GM20000 (cell line): ENCODE measurements at places on chromosomes 11 and 22.

DNA sequence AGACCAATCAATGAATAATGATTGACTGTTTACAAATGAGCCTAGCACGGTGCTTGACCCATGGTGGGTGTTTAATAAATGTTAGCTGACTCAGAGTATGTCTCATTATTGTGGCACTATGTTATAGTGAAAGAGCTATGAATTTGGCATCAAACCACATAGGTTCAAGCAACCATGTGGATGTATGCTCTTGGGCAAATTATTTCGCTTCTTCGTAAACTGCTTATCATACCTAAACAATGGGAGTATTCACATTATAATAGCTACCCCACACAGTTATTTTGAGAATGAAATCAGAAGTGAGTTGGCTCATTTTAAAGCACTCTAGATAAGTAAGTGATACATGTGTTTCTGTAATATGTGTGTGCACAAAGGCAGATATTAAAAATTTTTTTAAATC, 118.7 kb upstream of the HSD17B12 start:
- no peak for DNase-seq

DNA sequence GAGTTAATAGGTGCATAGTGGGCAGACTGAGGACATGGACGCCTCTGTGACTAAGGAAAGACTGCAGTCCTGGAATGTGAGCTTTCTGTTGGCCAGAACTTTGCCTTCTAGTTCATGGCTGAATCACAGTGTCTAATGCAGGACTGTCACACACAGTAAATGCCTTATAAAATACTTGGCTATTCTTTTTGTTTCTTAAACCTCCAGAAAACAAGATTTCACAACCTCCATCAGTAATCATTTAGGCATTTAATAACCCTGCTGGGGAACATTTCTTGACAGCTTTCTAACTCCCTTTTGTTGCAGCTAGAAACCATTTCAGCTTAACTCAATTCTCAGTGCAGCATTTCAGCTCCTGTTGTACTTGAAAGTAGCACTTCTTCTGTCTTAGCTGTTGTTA, 335.8 kb upstream of the DDI1 start:
- no peak for DNase-seq

DNA sequence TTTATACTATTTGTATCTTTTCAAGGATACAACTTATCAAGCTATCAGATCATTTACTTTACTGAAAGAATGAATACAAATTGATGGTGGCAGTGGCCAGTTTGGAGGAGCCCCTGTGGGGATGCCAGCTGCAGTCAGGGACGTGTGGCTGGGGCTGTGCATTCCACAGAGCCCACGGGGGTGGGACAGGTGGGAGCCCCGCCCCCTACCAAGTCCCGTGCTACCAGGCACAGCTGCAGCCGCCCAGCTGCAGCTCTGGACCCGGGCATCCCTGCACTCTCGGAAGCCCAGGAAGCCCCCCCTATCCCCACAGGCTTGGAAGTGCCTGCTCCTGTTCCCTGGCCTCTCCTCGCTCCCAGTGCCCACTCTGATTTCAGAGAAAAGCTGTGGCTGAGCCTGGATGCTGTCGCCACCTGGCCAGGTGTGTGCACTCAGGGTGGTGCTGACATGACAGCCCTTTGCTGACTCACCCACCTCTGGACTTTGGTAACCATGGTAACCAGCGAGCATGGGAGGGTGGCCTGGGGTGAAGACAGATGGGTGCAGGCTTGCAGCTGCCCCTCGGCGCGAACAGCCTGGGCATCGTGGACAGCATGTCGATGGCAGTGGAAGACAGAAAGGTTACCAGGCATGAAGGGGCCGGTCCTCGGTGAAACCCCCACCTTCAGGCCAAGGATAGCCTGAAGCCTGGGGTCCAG, 138.1 kb downstream of the SBF2 start:
- no peak for DNase-seq

- DNase-seq, result no peak
Measured at GRCh38 chr11:15059132-15059915, 14.1 kb upstream of the CALCB start.

DNA sequence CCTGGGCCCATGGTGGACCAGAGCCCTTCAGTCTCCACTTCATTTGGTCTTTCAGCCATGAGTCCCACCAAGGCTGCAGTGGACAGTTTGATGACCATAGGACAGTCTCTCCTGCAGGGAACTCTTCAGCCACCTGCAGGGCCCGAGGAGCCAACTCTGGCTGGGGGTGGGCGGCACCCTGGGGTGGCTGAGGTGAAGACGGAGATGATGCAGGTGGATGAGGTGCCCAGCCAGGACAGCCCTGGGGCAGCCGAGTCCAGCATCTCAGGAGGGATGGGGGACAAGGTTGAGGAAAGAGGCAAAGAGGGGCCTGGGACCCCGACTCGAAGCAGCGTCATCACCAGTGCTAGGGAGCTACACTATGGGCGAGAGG, 4.3 kb downstream of the ZBTB16 start:
- DNase-seq, result no peak

- no peak for DNase-seq
Measured at GRCh38 chr11:31757260-31757835, 53.8 kb downstream of the PAX6 start.

DNA sequence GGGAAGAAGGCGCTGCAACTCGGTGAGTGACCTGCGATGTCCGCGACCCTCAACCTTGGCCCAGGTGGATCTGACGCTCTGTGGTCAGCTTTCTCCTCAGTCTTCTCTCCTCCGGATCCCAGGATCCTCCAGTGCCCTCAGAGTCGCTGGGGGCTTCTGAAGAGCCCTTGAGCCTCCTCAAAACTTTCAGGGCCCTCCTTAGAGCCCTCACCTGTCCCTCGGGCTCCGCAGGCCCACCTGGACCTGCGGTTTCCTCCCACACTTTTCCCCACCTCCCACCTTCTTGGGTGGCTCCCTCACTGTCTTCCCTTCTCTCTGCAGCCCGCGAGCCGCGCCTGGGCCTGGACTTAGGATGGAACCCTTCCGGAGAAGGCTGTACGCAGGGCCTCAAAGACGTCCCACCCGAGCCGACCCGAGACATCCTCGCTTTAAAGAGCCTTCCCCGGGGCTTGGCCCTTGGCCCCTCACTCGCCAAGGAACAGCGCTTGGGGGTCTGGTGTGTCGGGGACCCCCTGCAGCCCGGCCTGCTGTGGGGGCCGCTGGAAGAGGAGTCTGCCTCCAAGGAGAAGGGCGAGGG, 335 bp downstream of the ZNF408 start:
- no peak for DNase-seq

GRCh38 chr11:78226684-78227680, 38.3 kb downstream of the USP35 start:
- DNase-seq, result peak; percentile 35

GRCh38 chr22:27452922-27453321, 348.6 kb downstream of the MN1 start:
- no peak for DNase-seq

DNA sequence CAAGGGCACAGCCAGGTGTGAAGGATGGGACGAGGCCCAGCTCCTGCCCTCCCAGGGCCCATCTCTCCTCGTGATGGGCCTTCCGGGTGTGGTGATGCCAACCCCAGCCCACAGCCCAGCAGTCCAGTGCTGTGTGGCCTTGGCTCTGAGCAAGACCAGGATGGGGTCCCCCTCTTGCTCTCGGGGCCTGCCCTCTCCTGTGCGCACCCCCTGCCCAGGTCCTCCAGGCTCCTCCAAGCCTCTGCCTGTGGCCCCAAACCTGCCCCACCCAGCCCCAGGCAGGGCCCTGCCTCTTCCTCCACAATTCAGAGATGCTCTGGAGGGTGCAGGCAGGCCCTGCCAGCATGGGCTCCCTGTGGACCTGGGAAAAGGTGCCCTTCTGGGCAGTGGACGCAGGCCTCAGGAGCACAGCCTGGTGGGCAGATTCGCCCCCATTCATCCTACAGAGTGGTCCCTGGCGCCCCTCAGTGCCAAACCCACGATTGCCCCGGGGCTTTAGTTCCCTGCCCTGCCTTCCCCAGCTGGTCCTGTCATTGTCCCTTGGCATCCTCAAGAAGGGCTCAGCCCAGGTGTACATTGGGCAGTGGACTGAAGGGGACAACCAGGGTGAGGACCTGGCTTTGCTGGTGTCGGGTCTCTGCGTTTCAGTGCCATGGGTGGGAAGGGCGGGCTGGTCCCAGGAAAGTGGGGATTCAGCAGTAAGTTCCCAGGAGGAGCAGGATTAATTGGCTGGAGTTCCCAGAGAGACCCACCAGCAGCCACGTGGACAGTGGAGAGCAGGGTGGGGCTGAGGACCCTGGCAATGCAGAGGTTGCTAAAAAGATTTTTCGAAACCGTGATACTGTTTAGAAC, 19.8 kb downstream of the EIF1AD start:
- no peak for DNase-seq

DNA sequence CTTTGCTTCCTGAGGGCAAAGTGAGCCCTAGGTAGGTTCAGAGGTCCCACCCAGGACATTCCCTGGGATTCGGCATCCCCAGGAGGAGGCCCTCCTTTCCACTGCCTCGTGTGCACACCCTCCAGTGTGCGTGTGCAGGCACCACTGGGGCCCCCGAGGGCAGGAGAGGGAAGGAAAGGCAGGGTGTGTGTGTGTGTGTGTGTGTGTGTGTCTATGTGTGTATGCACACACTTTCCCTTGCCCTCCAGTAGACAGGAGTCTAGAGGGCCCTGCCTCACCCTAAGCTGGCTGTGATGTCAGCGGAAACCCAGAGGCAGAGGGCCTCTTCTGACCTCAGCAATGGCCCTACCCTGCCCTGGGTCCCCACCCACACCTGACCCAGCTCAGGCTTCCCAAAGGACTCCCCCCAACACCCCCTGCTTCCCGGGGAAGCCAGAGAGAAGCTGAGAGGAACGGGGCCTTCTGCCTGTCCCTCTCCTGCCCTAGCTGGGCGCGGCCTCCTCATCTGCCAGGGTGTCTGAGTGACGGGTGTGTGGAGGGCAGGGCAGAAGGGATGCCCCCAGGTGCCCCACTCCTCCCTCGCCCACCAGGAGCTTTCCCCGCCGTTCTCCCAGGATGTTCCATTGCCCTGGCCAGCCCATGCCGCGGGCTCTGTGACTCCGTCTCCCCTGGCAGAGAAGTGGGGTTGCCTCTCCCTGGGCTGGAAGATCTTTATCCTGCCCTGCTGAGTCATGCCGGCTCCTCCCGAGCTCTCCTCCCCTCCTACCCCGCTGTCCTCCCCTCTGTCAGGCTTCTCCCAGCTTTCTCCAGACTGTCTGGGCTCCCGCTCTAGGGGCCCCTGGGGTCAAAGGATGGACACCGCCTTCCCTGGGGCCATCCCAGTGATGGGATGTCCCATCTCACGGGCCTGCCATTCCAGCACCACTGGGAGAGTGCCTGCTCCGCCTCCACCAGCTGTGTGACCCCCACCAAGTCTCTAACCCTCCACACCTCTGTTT, 6.0 kb upstream of the CLCF1 start:
- DNase-seq, result no peak

DNA sequence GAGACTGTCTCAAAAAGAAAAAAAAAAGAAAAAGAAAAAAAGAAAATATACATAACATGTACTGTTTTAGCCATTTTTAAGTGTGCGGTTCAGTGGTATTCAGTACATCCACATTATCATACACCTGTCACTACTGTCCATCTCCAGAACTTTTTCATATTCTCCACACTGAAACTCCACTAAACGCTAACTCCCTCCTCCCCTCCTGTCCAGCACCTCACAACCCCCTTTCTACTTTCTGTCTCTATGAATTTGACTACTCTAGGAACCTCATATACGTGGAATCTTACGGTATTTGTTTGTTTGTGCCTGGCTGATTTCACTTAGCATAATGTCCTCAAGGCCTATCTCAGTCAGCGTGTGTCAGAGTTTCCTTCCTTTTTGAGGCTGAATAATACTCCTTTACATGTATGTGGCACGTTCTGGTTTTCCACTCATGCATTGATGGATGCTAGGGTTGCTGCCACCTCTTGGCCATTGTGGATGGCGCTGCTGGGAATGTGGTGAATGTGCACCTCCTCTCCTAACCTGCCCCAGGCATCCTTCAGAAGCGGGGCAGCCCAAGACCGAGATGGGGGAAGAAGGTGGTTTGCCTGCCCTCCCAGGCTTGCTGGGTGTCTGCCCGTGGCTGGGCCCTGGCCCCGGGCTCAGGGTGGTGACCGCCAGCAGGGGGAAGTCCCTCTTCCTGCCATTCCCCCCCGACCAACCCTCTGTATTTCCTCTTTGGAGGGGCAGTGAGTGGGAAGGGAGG, 60.5 kb downstream of the BCR start:
- no peak for DNase-seq

GRCh38 chr11:12526789-12527188, 147.4 kb upstream of the TEAD1 start:
- DNase-seq, result no peak

GRCh38 chr11:59437770-59438169, 1.5 kb downstream of the OR5A1 start:
- no peak for DNase-seq

DNA sequence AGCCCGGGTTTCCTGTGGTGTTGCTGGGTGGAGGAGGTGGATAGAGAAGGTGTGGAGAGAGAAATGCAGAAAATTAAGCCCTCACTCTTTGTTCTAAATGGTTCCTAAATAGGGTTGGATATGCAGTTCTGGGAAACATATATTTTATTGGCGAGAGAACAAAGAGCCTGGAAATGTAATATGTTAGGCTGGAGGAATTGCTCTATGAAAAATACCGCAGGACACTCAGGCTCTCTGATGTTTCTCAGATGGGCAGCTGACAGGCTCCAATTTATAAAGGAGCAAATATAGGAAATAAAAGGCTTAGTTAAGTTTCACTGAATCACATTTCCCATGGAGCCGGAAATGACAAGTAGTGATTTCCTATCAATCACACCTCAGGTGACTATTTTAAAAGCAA, 428.0 kb downstream of the TMEM135 start:
- no peak for DNase-seq

- no peak for DNase-seq
Measured at GRCh38 chr11:119936426-119936825, 201.5 kb downstream of the TRIM29 start.

- DNase-seq, result no peak
Measured at GRCh38 chr11:85377901-85378300, 249.2 kb downstream of the DLG2 start.

DNA sequence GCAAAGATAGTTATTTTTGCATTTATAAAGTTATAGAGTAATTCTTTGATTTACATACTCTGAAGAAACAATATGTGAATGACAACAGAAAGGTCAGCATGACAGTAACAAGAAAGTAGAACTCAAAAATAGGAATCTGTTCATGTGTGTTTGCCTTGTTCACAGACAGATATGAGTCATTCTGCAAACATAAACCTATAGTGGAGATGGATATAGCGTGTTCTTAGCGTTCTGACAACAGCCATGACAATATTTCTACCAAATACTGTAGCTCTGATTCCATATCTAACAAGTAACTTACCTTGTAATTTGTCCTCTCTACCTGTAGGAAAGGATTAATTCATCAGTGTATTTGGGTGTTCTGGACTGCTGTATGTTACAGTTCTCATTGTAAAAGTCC, 208.5 kb upstream of the MTMR2 start:
- no peak for DNase-seq

DNA sequence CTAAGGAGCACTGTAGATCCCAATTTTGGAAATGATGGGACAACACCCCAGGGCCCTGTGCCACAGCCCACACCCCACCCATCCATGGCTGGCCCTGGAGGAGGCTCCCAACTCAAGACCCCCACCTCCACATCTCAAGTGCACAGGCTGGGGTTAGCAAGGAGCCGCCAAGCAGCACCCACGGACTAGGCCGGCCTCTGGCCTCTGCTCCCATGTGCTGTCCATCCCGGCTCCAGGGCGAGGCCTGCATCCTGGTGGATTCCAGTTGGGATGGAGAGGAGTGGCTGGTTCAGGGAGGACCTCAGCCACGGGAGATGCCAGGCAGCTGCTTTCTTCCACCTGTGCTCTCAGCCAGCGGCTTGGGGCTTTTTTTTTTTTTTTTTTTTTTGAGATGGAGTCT, 43.4 kb upstream of the COMT start:
- no peak for DNase-seq

GRCh38 chr11:26901162-26901561, 92.8 kb upstream of the FIBIN start:
- DNase-seq, result no peak

GRCh38 chr22:29598684-29599020, 4.8 kb upstream of the NF2 start:
- DNase-seq, result no peak
